Right lobe of liver (tissue), 6 donors: ENCODE measurements at places on chromosomes 13 and 19.

GRCh38 chr13:69947582-69947981 lies 160.0 kb upstream of the ATXN8OS start:
- no peak for DNase-seq

GRCh38 chr19:57434386-57435061 lies 601 bp upstream of the ZNF749 start:
- no peak for DNase-seq

DNA sequence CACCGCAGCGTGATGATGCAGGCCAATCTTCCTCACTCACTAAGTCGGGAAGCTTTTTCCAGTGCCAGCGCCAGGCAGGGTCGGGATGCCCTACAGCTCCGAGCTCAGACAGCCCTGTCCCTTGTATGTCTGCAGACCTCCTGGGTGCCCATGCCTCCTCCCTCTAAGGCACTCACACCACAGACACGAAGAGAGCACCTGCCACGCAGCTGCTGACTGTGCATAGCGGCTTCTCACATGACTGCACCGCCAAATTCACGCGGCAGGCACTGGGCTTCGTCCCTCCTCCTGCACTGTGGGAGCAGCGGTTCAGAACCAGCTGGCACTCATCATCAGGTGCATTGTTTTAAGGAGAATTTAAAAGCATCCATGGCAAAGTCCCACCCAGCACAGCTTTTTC lies 88.1 kb downstream of the SLC7A1 start:
- no peak for DNase-seq

DNA sequence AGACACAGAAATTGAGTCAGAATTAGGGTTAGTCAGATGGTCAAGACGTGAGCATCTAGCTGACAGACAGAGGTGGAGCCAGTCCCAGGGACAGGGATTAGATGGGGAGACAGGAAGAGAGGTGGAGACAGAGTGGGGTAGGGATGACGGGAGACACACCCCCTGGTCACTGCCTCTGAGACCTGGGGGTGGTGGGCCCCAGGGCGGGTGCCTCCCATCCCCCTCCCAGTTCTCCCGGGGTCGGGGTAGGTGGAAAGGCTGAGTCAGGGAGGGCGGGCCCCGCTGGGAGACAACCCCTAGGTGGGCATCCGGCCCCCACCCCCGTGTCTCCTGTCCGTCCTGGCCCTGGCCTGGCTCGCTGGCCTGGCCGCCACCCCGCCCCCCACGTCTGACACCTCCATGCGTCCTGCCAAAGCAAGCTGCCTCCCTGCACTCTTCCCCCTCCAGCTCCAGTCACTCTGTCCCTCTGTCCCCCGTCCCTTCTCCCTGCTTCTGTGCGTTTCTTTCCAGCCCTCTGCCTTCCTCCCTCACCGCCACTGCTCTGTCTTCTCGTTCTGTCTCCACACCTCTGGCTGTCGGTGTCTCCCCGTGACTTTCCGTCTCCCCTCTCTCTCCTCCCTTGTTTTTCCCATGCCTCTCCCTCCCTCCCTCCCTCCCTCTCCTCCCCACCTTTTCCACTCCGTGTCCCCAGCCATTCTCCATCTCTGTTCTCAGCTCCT lies 15.1 kb downstream of the CCDC97 start:
- peak; percentile 65 for DNase-seq

GRCh38 chr13:111531505-111531904 lies 211.1 kb downstream of the TEX29 start:
- DNase-seq: no peak

DNA sequence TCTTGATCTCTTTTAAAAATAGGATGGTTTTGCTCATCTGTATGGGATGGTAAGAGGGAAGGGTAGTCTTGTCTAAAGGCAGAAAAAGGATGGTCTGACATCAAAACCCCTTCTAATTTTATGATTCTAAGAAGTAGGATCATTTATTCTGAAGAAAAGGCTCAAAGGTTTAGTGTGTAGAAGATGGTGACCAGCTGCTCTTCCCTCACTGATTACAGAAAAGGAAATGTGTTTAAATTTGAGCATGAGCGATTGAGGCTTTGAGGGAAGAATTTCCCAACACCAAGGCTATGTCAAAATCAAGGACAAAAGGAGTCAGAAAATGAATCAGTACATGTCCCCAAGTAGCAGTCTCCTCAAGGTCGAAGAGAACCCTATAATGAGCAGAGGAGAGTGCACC lies 909.8 kb downstream of the EFNB2 start:
- DNase-seq: no peak
